ENCODE measurements at places on chromosomes 6 and 20. TPM values are rescaled to one million over a fixed set of nuclear protein-coding genes. Genes with fewer than 3 reads are reported as not detected.

- DNase-seq, result no peak
These were observed 37.9 kb upstream of the RNF217 start for GRCh38 chr6:124924333-124924759.

GRCh38 chr20:9203081-9203447 lies 134.2 kb downstream of the PLCB4 start:
- DNase-seq, result no peak

The TP53TG5 gene
- total RNA-seq, result not detected

GRCh38 chr6:123402052-123402451 lies 234.7 kb downstream of the TRDN start:
- DNase-seq, result no peak

GRCh38 chr6:1027109-1027794 lies 284.6 kb upstream of the FOXQ1 start:
- DNase-seq, result no peak

- no peak for DNase-seq
These were observed 24.3 kb upstream of the ZNF217 start for GRCh38 chr20:53617791-53618489.

- no peak for DNase-seq
These were observed 102.1 kb upstream of the NXT1 start for GRCh38 chr20:23248461-23248882.

DNA sequence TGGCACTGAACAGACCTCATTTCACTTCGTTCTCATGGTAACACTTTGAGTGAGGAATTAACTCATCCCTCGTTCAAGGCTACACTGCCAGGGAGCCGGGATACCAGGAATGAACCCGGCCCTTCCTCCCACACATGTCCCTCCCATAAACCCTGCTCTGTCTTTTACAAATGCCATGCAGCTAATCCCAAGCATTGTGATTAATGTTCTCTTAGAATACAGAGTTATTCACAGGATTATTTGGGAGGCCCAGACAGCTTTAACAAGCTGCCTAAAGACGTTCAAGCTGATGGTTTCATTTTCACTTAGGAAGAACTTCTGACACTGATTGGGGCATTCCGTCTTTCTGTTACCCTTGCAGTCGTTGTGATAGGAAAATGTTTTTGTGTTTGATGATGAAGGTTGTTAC lies 42.5 kb upstream of the CD83 start:
- no peak for DNase-seq

All from cerebellum (tissue), 4 donors.